ENCODE measurements at places on chromosomes 3 and 15.
A peak's percentile ranks its signal among the peaks of the same experiment; 100 is the strongest.

DNA sequence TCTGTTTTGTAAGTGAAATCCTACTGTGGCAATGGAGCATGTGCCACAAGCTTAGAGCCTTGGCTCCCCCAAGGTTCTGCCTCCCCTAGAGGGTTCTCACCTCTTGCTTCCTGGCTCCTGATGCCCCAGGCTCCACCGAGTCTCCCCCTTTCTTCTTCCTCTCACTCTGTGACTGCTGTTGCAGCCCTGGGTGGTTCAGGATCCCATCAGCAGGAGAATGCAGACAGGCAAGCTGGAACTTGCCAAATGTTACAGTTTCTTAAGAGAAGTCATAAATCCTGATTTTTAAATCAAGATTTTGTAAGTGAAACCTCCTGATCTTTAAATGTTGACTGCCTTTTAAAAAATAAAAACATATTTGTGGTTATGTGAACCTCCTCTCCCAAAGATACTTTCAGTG lies 133.9 kb downstream of the CCNL1 start:
- no peak for DNase-seq

- peak; percentile 28 for DNase-seq
Observed at GRCh38 chr3:177681852-177682251, 484.6 kb upstream of the TBL1XR1 start.

DNA sequence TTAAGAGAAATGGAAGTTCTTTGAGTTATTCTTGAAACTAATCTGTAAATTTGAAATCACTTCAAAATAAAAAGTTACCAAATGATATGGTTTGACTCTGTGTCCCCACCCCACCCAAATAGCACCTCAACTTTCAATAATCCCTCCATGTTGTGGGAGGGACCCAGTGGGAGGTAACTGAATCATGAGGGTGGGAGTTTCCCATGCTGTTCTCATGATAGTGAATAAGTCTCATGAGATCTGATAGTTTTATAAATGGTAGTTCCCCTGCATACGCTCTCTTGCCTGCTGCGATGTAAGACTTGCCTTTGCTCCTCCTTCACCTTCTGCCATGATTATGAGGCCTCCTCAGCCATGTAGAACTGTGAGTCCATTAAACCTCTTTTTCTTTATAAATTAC lies 690.7 kb upstream of the ZNF385D start:
- DNase-seq, result no peak

DNA sequence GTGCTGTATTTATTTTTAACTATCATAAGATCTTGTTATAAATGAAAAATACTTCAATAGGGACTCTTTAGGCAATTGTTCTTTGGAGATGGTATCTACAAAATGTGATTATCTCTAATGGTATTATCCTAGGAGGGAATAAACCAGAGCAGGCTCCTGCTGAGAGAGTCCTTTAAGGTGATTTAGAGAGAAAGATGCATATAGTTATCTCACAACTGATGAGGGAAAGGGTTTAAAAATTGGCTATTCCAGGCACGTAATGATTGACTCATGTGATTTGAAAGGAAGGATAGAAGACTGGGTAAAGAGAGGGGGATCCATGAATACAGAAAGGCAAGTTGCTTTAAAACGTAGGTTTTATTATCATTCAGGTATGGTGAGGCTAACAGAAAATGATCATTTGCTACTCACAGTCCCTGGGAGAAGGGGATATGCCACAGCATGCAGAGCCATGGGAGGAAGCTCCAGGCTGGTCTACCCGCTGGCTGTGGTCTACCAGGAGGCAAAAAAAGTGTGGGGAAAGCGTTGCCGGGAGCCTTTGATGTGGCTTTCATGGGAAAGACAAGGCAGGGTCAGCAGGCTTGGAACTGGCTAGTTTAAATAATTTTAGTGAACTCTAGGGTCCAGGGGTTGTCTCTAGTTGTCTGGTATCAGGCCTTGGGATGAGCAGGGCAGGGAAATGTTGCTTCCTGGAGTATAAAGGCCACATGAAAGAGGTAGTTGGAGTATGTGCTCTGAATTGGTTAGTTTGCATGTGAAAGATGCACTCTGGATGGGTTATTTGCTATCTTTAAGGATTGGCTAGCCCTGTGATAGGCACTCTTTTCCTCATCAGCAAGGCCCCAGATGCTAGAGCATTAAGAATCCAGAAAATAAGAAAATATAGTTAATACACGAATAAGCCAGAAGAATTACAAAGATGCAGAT lies 798.4 kb upstream of the GRM7 start:
- DNase-seq, result no peak

DNA sequence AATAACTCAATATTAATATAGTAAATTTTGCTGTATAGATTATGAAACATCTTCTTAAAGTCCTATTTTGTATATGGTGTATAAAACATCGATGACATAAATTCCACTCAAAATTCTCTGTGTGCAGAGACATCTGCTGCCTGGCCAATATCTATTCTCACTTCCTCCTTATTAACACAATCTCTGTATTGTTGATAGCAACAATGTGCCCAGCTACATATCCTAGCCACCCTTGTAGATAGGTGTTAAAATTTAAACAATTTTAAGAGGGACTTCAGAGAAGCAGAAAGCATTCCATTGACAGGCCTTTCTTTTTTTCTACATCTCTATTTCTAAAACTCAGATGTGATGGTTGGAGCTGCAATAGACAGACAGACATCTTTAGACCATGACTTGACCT lies 72.3 kb downstream of the FGF12 start:
- DNase-seq, result no peak

DNA sequence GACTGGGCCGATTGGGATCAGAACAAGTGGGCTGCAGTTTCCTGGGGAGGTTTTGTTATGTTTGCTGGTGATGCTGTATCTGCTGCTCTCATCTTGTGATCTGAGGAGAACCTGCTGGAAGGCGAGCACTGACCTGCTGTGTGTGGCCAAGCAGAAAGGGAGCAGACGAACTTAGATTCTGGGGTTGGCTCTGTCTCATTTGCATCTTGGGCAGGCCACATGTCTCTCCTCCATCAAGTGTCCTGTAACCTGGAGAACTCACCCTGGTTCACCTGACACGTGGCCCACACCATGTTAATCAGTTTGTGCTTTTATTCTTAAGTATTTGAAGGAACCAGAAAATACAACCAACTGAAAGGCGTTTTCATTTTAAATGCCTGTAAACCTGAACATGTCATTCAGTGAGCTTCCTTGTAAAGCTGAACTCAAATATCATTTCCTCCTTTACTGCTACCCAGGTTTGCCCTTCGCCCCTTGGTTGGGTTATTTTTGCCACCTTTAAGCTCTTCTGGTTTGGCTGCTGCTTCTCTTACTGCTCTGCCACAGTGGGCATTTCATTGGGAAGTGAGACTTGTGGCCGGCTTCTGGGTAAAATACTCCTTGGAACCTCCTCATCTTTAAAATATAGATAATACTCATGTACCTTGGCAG lies 33.5 kb upstream of the TRAK1 start:
- no peak for DNase-seq

DNA sequence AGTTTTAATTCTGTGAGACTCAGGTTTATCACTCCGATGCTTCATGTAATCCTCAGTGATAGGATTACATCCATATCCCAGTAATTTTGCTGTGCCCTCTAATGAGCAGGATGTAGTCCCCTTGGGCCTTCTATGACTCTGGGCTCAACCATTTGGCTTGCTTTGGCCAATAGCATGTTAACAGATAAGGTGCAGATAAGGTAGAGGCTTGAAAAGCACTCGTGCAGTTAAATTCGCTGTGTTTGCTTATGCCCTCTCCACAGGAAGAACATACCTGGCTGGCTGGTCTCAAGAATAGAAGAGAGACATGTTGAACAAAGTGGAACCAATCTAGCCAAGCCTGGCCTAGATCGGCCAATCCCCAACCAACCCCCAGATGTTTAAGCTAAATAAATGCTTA lies 20.1 kb downstream of the CCDC13 start:
- no peak for DNase-seq

DNA sequence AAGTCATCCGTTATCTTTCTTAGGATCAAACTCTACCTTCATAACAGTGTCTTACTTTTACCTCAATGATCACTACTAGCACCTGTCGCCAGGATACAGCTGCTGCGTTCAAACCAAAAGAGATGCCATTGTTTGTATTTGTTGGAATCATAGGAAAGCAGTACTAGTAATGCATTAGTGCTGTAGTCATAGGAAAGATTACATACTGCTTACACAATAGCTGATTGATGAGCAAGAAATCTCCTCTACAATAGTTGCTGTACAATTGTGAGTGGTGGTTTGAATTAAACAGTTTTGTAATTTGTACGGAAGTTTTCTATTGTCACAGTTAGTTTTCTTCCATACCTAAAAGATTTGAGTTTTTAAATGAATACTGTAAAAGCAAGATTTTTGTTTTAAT lies 21.4 kb downstream of the ACAP2 start:
- no peak for DNase-seq

DNA sequence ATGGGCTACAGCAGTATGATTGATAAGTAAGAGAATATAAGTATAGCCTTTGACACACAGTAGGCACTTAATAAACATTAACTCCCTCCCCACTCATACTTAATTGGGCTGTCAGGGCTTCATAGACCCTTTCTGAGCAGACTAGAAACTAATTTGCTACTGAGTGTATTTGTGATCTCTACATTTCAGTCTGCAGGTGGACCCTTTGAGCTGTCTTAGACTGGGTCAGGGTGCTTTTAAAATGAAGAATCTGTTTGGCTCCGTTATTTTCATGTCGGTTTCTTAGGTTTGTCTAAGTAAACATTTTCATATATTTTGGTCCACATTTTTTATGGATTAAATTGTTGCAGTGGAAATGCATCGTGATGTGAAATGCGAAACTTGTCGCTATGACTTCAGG lies 50.3 kb upstream of the SELENOK start:
- no peak for DNase-seq

DNA sequence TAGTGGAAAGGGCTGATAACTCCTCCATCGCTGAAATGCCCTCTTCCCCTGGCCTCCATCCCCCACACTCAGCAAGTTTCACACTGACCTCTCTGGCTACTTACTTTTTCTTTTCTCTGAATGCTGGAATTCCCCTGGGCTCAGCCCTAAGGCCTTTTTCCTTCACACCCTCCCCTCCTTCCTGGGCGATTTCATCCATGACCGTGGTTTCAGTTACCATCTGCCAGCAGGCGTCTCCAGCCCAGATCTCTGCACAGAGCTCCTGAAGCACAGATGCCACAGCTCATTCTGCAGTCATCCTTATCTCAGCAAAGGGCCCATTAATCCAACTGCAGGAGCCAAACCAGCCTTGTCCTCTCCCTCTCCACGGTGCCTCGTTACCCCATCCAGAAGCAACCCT lies 114.0 kb downstream of the RFTN1 start:
- no peak for DNase-seq

GRCh38 chr3:127207727-127208482 lies 15.0 kb downstream of the PRR23E start:
- DNase-seq, result no peak

GRCh38 chr15:48374472-48374871 lies 43.2 kb downstream of the DUT start:
- no peak for DNase-seq

DNA sequence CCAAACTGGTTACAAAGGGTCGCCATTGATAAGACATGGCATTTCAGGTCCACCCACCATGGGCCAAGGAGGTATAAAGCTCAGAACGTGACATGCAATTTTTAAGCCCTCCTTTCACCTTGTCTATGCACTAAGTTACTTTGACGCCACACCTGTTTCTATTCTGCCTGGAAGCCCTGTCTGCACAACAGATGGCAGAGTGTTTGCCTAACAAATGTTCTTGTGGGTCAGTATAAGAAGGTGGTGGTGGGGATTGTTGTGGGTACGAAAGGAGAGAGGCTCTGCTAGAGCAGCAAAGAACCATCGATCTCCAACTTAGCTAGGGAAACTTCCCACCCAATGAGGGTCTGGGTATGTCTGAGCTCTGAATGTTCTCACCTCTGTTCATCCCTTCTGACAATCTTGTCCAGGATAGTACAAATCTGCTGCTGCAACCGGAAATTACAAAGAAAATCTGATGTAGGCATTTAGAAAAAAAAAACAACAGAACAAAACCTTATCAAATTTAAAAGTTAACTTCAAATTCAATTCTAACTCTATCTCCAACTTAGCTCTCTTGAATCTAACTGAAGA lies 945.0 kb upstream of the CFAP20DC start:
- DNase-seq, result no peak

GRCh38 chr3:100221159-100221558 lies 39.6 kb upstream of the TBC1D23 start:
- DNase-seq, result no peak

DNA sequence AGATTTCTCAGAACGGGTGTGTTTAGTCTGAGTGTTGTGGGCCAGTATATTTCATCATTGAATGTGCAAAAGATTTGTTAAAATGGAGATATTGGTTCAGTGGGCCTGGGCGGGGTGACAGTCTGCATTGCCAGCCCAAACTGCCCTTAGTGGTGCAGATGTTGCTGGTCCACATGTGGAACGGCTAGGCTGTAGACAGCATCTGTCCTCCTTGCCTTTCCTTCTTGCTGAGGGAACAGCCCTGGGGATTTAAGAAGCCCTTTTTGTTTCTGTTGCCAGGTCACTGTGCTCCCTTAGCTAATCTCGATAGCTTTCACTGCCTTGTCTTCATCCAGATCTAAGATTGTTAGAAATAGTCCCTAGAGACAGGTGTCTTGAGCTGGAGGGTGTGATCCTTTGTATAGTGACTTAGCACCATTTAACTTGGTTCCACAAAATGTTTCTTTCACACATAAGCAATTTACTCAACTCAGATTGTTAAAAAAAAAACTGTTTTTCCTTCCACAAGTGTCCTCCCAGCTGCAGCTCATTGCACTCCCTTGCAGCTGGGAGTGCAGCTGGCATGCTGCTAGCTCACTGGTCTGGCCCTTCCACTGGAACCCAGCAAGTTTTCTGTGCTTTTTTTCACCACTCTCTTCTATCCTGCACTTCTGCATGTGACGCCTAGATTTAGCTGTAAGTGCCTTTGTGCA lies 37.5 kb downstream of the GAP43 start:
- no peak for DNase-seq

- no peak for DNase-seq
Observed at GRCh38 chr3:194574639-194575483, 58.4 kb downstream of the TMEM44 start.

DNA sequence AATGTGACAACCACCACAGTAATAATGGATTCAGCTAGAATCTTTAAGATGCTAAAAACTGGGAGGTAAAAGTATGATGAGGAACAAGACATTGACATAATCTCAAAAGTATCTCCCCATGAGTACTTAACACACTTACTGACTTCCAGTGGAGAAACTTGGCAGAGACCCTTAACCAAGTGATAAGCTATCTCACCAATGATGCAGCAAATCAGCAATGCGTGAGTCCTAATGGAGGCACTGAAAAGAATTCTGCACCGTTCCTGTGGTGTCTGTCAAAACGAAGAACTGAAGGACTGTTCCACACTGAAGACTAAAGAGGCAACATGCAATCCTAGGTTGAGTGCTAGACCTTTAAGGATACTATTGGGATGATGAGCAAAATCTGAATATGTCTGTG lies 67.9 kb upstream of the OCA2 start:
- no peak for DNase-seq
